ENCODE measurements at places on chromosomes 7 and 10.

DNA sequence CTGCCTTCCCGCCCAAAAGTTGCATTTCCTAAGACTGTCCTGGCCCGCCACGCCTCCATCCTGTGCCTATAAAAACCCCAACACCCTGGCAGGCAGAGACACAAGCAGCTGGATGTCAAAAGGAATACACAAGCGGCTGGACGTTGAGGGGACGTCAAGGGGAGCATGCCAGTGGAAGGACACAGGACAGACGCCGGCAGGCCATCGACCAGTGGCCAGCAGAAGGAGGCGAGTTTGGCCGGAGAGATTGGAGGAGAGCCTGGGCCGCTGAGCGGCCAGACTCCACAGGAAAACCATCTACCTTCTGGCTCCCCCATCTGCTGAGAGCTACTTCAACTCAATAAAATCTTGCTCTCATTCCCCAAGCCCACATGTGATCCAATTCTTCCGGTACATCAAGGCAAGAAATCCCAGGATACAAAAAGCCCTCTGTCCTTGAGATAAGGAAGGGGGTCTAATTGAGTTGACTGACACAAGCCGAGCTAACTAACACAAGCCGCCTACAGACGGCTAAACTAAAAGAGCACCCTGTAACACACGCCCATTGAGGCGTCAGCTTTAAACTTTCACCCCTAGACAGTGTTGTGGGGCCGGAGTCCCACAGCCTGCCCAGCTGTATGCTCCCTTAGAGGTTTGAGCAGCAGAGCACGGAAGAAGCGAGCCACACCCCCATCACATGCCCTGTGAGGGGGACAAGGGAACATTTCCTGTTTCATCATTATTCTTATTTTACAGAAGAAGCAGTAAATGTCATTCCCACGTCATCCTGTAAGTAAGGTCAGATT lies 150.3 kb upstream of the PHYHIPL start:
- no peak for DNase-seq

DNA sequence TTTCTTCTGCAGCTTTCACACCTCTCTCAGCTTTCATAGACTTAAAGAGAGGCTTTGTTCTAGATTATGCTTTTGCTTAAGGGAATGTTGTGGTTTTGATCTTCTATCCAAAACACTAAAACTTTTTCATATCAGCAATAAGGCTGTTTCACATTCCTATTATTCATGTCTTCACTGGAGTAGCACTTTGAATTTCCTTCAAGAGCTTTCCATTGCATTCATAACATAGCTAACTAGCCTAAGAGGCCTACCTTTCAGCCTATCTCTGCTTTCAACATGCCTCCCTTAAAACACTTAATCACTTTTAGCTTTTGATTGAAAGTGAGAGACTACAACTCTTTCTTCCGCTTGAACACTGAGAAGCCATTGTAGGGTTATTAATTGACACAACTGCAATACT lies 1117.0 kb upstream of the PHF14 start:
- DNase-seq, result no peak

- DNase-seq, result no peak
Observed at GRCh38 chr10:53899463-53900160, 901.4 kb downstream of the PCDH15 start.

DNA sequence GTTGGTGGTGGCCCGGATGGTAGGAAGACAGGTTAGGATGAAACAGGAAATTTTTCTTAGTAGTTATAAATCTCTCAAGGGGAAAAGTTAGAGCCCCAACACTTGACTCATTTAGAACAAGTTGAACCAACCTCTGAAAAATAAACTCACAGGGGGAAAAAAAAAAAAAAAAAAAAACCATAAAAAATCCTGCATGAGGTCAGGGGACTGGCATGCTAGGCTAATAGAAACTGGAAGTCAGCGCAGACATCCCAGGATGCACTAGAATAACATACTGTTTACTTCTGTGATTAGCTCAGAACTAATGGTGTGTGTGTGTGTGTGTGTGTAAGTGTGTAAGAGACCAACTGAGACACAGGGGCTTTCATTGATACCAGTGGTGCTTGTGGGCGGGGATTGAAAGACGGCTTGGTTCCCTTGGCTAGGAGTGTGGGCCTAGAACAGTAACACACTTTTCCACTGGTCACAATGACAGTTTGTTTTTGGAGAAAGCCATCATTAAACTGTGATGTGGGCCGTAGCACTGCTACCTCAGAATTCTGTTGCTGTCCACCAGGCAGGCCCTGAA lies 491.6 kb upstream of the GALNT17 start:
- DNase-seq, result no peak

DNA sequence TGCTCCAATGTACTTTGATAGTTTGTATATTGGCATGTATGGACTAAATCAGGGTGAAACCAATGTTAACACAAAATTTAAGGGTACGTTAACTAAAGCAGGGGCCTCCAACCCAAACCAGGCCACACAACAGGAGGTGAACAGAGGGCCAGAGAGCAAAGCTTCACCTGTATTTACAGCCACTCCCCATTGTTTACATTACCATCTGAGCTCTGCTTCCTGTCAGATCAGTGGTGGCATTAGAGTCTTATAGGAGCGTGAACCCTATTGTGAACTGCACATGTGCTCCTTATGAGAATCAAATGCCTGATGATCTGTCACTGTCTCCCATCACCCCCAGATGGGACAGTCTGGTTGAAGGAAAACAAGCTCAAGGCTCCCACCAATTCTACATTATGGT lies 62.0 kb upstream of the SCIN start:
- no peak for DNase-seq

DNA sequence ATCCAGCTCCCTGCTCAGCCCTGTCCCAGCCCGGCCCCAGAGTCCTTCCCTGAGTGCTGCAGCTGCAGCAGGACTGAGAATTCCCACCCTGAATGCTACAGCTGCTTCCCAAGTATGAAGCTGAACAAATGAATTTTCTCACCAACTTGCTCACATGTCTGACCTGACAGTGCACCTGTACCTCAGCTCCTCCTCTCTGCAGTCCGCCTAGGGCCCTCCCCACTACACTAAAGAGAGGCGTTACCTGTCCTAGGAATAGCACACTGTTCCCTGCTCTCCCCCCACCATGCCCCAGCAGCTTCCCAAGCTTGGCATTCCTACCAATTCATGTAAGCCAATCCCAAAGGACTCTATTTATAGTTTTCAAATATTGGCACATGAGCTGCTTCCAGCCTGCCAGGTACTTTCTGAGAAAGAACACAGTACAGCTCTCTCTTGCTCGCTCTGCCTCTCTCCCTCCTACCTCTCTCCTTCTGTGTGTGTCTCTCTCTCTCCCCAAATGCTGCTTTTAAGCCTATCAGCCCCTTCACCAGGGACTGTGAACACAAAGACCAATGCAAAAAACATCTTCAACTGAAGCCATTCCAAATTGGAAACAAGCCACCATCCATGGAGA lies 400.1 kb downstream of the TNS3 start:
- DNase-seq, result no peak

DNA sequence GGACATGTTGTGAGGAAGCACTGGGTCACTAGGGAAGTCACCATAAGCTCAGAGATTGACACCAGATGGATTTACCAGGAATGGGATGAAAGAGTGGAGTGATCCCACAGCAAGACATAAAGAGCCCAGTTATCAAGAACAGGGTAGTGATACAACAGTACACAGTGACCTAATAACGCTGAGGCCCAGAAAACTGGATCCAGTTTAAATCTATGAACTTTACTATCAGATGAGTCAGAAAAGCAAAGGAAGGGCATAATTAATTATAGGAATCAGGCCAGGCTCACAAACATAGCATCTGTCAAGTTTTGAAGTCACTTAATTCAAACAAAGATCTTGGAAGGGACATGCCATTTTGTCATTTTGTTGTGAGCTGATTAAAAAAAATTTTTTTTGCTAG lies 73.5 kb downstream of the LRRN3 start:
- no peak for DNase-seq

DNA sequence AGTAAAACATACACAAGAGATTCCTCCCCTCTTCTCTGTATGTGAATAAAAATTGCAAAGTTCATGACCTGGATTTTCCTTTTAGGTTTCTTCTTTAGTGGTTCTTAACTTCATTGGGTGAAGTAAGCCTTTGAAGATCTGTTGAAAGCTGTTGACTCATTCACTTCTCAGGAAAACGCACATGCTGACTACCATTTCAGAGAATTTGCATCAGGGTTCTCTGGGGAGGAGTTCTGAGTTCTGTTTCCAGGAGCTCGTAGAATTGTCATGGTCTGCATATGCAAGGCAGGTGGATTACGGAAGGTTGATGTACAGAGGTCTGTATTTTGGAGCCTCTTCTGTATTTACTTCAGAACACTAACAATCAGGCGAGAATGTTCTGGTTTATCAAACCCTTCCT lies 962 bp upstream of the SLC26A4 start:
- no peak for DNase-seq

DNA sequence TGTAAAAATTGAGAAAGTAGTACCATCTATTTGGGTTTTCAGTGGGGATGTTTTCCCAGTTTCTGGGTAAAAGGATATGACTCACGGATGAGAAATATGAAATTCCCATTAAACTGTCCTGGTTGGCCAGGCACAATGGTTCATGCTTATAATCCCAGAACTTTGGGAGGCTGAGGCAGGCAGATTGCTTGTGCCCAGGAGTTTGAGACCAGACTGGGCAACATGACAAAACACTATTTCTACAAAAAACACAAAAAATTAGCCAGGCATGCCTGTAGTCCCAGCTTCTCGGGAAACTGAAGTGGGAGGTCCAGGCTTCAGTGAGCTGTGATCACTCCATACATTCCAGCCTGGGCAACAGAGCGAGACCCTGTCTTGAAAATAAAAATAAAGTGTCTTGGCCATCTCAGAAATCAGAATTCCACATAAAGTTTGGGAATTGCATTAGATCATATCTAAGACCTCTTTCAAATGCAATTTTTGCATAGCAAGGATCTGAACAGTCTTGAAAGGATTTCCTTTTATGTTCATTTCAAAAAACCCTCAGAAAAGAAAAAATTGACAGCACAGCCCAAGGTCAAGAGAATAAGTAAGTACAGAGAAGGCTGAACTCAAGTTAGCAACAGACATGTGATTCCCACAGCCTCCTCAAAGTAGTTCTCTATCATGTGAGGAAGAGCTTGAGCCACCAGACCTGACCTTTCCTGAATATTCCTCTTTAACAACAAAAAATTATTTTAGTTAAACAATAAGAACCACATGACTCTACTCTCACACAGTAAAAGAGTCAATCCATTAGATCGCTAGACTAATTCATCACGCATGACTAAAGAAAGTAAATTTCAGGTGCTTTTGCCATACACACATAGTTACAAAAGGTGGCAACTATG lies 141.5 kb upstream of the CAV2 start:
- DNase-seq, result no peak

DNA sequence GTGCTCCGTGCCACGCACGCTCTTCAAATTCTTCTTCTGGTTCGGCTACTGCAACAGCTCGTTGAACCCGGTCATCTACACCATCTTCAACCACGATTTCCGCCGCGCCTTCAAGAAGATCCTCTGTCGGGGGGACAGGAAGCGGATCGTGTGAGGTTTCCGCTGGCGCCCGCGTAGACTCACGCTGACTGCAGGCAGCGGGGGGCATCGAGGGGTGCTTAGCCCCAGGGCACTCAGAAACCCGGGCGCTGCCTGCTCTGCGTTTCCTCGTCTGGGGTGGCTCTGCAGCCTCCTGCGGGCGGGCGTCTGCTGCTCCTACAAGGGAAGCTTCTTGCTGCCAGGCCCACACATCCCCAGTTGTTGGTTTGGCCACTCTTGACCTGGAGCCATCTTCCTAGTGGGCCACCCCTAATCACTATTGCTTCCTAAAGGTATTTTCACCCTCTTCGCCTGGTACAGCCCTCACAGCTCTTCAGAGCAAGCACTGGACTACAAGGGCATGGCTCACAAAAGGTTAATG lies 2.5 kb downstream of the ADRA2A start:
- no peak for DNase-seq

DNA sequence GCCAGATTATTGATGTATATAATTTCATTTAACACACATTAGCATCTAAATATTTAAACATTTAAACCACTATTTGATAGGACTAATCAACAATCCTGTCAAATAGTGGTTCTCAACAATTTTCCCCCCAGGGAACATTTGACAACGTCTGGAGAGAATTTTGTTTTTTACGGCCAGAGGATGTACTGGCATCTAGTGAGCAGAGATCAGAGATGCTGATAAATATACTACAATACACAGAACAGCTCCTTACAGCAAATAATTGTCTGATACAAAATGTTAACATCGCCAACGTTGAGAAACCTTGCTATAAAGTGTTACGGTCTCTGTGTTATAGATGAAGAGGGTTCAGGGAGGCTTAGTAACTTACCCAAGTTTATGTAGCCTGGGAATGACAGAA lies 25.0 kb upstream of the TMEM229A start:
- no peak for DNase-seq

DNA sequence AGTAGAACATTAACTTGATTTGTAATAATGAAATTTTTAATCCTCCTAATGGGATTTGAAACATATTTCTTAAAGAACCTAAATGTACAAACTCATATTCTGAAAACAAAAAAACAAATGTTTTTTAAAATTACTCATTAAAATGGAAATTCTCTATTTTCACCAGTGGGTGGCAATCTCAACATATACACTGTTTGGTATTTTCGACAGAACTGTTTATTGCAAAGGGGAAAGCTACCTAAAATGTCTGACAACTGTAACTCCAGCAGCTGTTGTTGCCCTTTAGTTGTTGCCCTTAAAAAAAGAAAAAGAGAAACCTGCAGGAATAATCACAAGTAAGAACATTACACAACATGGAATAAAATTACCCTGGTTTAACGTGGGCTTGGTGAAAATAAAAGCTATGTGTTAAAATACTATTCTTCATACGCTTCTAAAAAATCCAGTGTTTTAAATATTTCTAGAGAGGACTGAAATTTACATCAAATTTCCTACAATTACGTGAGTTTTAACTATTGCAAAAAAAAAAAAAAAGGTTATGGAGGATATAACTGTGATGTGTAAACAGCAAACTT lies 54.5 kb downstream of the COL1A2 start:
- no peak for DNase-seq

- DNase-seq, result no peak
Observed at GRCh38 chr7:92874567-92874966, 38.2 kb upstream of the CDK6 start.

DNA sequence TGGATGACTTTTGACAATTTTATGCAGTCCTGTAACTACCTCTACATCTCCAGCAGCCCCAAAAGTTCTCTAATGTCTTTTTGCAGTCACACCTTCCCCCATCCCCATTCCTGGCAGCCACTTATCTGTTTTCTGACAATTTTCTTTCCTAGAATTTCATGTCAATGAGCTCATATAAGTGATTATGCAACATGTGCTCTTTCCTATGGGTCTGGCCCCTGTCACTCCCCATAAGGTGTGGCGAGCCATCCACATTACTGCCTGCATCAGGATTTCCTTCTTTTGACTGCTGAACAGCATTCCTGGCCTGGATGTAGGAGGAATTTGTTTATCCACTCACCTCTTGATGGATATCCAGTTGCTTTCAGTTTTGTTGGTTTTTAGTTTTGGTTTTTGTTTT lies 146.7 kb upstream of the MGMT start:
- DNase-seq, result no peak

- no peak for DNase-seq
Observed at GRCh38 chr7:14752301-14752700, 150.2 kb downstream of the DGKB start.

- no peak for DNase-seq
Observed at GRCh38 chr10:86105181-86105580, 261.4 kb downstream of the GRID1 start.

- DNase-seq, result no peak
Observed at GRCh38 chr10:92200564-92200963, 90.3 kb downstream of the CPEB3 start.

GRCh38 chr7:17501441-17502212 lies 203.2 kb downstream of the AHR start:
- DNase-seq, result no peak

GRCh38 chr10:7007600-7008190 lies 403.1 kb downstream of the SFMBT2 start:
- no peak for DNase-seq

- no peak for DNase-seq
Observed at GRCh38 chr7:45592230-45592991, 18.2 kb downstream of the ADCY1 start.
